ENCODE measurements at places on chromosomes 13 and 19. TPM values are rescaled to one million over a fixed set of nuclear protein-coding genes. Genes with fewer than 3 reads are reported as not detected.

DNA sequence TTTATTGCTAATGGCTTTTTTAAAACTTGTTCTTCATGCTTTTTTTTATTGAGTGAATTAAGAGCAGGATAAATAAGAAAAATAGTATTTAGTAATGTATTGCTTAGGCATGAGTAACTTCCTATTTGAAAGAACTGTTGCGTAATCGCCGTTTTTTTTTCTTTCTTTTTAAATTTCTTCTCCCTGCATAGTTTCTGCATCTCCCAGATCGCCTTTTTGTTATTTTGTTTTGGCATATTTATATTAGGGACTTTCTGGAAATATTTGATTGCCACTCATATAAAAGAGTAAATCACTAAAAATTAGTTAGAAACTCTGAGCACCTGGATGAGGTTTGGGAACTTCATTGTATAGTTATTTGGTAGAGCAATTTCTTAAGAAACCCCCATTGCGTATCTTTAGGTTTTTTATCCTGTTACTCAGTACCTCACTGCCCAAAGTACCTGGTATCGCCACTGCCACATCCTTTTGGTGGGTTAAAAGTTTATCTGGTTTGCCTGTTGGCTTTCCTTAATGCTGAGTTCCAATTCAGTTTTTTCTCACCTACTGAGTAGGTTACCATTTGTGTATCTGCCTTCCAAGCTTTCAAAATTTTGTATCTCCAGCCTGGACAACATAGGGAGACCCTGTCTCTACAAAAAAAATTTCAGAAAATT lies 36.2 kb upstream of the LPAR6 start:
- no peaks in the 10 kb centered on the region for H3K27me3 ChIP-seq
- no peak overlapping the region for H3K27ac ChIP-seq
- H3K36me3 ChIP-seq, result peaks cover 30% of the 10 kb centered on the region

GRCh38 chr13:106372199-106373155 lies 163.0 kb downstream of the EFNB2 start:
- no peak overlapping the region for H3K27ac ChIP-seq
- peak; percentile 10 for DNase-seq
- H3K27me3 ChIP-seq, result peaks cover 14% of the 10 kb centered on the region
- H3K4me3 ChIP-seq, result no peak overlapping the region

DNA sequence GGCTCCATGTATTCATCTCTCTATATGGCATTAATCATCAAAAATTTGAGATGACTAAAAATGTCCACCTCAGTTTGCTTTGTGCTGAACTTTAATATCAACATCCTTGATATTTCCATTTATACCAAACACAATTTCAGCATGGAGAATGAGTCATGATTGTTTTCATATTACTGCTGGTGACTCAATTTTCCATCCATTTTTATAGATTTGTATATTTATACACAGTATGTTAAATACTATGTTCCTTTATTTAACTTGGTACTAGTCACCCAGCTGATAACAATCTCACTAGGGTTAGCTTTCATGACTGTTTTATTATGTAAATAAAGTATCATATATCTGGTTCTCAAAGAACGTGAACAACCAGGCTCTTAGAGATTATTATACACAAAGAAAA lies 1255.1 kb downstream of the SLITRK1 start:
- H3K4me1 ChIP-seq, result no peaks in the 10 kb centered on the region
- no peaks in the 10 kb centered on the region for H3K27me3 ChIP-seq
- no peaks in the 10 kb centered on the region for H3K36me3 ChIP-seq
- H3K4me3 ChIP-seq, result no peak overlapping the region
- DNase-seq, result no peak

Gene PRTN3
- total RNA-seq, result not detected
